ENCODE measurements at places on chromosomes 2 and 18. TPM values are rescaled to one million over a fixed set of nuclear protein-coding genes. Genes with fewer than 3 reads are reported as not detected.

DNA sequence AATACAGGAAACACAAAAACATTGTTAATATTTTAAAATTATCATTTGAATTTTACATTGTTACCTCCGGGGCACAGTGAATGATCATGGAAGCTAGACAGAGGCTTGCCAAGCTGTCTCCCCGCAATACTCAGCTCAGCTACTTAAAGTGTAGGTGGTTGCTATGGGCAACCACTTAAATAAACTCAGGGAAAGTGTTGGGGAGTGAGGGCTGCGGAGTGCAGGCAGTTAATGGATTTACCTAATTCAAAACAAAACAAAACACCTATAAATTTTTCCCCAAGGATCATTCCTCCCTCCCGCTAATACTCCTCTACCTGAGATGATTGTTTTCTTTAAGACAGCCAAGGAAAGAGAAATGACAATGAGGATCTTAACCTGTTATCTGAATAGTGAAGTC lies 349.5 kb downstream of the TGIF1 start:
- no peak for DNase-seq

DNA sequence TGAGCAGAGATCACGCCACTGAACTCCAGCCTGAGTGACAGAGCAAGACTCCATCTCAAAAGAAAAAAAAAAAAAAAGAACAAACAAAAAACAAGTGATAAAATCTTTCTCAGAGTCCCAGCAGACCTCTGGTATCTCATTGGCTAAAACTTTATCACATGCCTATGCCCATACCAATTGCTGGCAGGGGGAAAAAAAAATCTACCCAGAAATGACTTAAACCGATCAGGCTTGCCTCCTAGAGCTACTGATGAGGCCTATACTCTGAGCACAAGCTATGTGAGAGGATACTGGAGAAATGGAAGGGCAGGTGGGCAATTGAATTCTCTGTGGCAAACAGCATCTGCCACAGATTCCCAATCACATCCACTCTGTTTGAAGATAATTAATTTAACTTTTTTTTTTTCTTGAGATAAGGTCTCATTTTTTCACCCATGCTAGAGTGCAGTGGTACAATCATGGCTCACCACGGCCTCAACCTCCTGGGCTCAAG lies 49.0 kb downstream of the FBXO36 start:
- no peak for DNase-seq

DNA sequence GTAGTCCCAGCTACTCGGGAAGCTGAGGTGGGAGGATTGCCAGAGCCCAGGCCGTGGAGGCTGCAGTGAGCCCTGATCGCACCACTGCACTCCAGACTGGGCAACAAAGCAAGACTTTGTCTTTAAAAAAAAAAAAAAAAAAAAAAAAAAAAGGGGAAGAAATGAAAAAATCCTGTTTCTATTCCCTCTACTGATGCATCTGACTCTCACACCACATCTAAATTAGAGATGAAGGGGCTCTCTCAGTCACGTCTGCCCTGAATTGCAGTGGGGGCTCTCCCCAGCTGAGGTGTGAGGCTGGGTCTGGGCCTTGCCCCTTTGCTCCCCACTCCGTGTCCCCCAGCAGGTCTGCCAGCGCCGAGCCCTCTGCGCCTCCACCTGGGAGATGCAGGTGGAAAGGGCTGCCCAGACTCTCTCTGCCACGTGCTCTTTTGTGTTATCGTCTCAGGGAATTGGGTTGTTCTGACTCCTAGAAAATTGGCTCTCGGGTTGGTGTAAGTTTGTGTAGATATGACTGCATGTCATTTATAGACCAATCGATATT lies 30.2 kb downstream of the TRAPPC12 start:
- no peak for DNase-seq

DNA sequence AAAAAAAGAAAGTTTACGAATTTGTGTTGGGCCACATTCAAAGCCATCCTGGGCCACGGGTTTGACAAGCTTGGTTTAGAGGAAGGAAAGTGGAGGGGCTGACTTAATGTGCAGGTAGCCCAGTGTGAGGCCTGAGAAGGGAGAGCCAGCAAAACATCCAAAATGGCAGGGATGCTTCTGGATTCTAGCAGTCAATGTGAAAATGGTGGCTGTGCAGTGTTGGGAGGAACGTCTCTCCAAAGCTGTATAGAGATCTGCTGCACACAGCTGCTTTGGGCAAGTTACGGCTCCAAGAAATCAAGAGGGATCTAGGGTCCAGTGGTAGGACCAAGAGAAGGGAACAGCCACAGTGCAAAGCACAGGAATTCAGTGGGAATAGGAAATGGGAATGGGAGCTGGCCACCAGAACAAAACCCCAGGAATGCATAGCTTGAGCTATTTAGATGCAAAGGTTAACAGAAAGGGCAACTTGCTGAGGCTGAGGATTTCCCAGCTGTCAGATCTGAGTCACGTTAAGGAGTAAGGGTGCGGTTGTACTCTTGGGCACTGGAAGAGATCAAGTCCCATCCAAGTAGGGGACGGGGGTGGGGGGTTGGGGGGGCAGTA lies 70.6 kb downstream of the B3GNT2 start:
- no peak for DNase-seq

GRCh38 chr2:159497256-159497655 lies 119.1 kb downstream of the BAZ2B start:
- DNase-seq, result no peak

GRCh38 chr2:238183821-238184220 lies 19.7 kb downstream of the ILKAP start:
- DNase-seq, result no peak

DNA sequence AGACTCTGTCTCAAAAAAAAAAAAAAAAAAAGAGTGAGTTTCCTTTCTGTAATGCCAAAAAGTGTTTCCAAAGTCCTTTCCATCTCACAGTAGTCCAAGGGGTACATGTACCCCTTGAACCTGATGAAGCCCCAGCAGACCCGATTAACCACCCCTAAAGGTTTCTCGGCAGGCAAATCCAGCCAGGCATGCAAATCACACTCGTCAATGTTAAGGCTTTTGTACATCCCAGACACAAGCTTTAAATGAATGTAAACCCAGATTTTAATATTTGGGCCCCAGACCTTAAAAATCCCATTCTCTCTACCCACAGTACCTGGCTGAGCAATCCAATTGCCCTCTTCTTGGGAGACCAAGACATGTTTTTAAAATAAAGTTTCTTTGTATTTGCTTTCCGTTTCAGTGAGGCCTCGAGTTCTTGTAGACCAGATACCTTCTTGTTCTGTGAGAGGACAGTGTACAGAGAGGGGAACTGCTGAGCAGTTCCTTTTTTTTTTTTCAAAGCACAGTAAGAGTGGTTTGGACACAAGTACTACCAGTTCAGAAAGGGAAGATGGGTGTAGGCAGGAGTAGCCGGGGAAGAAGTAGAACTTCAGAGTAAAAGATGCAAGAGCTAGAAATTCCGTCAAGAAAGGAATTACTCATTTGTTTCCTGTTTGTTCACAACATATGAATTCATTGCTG lies at the start of gene NLRC4:
TSS of gene NLRC4 (minus strand) at position 465 of the 684 bp plus-strand sequence. CDS start 8,111 bp downstream, outside the sequence.
- DNase-seq, result no peak

DNA sequence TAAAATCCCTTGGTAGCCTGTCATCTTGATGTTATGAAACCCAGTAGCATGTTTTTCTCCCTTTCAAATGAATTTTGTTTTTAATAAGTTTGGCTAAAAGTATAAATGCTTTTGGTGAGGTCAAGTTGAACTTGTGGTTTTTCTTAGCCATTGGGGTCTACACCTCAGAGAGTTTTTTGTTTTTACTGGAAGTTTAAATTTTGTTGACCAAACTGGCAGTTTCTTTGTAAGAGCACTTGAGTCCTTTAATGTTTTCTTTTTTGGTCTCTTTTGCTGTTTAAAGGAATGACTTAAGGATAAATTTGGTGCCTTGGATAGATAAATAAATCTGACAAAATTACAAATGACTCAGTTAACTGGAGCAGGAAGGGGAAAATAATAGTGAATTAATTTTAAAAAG lies 577.3 kb downstream of the SATB2 start:
- DNase-seq, result no peak

DYSF gene
- polyA plus RNA-seq, result 55.8 TPM

UGT1A3 gene
- polyA plus RNA-seq, result not detected

AMER3 gene
- polyA plus RNA-seq, result not detected

DSG1 gene
- polyA plus RNA-seq, result not detected

RAPGEF4 gene
- polyA plus RNA-seq, result 0.83 TPM

CRACDL gene
- polyA plus RNA-seq, result 0.97 TPM

TTC31 gene
- 7.9 TPM for polyA plus RNA-seq

CXCR4 gene
- 1.8 TPM for polyA plus RNA-seq
